ENCODE measurements at places on chromosomes 3 and 15.

DNA sequence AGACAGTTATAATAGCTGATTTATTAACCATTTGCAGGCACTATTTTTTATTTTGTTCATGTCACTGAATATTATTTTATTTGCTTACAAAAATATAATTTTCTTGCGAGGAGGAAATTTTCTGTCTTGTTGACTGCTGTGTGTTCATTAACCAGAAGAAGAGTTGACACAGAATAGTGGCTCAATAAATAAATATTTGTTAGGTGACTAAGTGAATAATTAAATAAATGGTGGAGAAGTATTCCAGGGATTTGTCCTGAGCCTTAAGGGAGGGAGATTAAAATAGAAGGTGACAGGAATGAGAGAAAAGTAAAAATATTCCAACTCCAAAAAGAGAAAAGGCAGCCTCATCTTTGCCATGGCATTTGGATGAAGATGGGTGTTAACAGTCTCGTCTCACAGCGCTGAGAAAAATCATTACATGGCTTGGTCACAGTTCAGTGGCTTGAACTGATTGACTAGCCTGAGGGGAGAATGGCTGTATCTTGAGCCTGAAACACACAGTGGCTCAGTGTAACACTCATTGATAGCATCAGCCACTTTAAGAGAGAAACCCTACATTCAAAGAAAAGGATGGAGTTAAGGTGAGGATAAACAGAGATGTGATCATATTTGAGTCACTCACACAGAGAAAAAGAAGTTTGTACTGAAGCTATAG, 449.9 kb upstream of the NAALADL2 start:
- peak; percentile 28 for DNase-seq

GRCh38 chr3:122969585-122970469, 57.7 kb downstream of the SEMA5B start:
- no peak for DNase-seq

DNA sequence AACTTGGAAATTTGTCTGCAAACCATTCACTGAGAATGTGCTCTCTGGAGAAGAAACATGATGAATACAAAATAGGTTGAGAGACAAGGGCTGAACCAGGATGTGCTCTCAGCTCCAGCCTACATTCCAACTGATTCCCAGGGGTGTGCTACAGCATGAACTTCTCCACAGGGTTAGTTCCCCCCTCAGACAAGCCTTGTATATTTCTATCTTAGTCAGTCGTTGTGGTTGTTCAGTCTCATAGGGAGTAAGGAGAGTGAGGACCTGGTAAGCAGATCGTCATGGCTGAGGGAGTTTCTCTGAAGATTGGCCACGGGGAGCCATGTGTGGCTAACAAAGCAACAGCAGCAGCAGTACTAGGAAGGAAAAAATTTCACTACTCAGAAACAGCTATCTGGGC, 919.7 kb upstream of the CADM2 start:
- DNase-seq: no peak

DNA sequence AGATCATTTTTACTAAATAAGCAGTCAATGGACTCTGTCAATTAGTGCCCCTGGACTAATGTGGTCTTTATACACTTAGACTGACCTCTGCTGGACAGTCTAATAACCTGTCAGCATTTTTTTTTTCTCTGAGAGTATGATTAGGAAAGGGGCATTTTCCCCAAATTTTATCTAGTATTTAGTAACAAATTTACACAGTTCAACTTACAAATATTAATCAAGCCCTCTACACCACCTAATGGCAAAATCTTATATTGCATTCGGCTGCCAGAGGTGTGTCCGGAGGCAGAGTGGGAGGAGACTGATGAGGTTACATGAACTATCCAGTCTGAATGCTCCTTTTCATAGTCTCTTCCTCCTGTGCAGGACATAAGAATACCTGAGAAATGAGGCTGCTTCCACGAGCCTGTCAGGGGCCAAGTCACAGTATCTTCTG, 36.0 kb upstream of the COLQ start:
- peak; percentile 74 for DNase-seq

DNA sequence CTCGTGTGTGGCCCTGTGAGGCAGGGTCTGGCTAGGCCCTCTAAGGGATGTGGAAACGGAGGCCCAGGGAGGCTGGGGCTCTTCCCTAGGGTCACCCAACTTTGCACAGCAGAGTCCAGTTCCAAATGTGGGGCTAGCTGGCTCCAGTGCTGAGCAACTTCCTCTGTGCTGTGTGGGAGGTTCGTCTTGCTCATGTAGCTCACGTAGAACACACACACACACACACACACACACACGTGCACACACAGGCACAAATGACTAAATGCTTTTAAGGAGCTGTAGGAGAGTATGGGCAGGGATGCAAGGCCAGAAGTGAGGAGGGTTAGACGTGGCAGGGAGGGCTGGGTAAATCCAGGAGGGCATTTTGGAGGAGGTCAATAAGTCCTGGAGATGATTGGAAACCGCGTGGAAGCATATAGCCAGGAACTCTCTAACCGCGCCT, 213.8 kb downstream of the RPLP1 start:
- no peak for DNase-seq

- DNase-seq: no peak
Observed at GRCh38 chr3:124809039-124809438, 78.1 kb downstream of the ITGB5 start.

DNA sequence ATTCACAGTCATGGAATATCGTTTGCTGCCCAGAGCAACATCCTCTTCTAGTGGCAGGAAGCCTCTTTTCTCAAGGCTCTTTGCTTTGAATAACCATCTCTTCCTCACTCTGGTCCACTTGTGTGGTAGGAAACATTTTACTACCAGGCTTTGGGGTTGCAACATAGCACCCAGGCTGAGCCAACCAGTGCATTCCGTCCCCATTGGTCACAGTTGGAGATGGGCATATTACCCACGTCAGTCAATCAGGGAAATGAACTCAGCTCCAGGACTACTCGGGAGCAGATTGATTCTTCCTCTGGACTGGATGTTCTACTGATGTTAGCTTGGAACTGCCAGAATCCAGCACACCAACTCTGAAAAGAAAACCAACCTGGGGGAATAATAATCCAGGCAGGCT, 4.2 kb upstream of the PEX5L start:
- DNase-seq: no peak

DNA sequence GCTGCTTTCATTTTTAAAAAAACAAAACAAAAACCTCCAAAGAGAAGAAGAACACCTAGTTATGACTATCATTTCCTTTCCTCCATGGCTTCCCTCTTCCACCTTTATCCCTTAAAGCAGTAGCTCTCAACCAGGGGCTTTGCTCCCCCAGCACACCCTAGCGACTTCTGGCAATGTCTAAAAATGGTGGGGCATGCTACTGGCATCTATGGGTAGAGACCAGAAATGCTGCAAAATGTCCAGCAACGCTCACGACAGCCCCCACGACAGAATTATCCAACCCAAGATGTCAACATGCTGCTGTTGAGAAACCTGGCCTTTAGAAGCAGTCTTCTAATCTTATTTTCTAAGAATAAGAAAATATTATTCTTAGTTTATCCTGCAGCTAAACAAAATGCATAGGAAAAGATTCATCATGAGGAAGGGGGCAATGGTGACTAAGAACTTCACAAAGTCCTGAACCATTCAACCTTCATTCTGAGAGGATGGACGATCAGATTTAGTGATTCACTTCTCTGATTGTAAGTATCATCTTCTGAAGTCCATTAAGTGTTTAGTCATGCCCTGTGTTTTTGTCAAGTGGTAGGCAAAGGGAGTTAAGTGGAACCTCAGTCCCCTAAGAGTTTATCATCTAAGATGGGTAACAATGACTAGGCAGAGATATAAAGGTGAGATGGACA, 81.7 kb downstream of the CCNL1 start:
- no peak for DNase-seq

- no peak for DNase-seq
Observed at GRCh38 chr15:92582206-92582605, 73.4 kb downstream of the FAM174B start.

DNA sequence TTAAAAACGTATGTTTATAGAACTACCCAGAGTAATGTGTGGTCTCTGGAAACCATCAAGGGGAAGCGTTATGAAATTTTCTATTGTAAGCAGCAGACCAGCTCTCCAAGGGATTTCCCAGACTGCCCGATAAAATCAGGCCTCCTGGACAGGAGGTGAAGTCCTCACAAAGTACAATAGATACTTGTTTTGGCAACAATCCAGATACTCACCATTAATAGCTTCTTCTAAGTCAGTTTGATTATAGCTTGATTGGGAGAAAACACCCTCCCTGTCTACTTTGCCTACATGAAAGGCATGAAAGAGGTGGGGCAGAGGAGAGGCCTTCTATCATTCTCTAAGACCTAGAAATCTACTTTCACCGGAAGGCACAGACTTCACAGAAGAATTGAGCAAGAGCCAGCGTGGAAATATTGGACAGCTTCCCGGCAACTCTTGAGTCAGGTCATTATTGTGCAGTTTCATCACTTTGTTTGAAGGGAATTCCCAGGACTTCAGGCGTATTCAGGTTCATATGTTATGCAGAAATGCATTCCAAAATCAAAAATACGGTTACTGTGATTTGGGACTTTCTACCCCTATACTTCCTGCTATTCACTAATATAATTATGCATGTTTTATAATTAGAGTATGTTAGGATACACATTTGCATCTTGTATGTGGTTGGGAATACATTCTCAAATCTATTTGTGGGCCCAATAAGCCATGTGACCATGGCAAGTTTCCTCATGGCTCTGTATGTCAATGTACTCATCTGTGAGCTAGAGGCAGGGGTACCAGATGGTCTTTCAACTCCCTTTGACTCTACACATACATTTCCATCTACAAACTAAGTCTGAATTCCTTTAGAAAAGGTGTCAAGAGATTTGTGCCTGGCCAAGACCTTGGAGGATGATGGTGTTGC, 103.5 kb downstream of the CD47 start:
- DNase-seq: no peak

DNA sequence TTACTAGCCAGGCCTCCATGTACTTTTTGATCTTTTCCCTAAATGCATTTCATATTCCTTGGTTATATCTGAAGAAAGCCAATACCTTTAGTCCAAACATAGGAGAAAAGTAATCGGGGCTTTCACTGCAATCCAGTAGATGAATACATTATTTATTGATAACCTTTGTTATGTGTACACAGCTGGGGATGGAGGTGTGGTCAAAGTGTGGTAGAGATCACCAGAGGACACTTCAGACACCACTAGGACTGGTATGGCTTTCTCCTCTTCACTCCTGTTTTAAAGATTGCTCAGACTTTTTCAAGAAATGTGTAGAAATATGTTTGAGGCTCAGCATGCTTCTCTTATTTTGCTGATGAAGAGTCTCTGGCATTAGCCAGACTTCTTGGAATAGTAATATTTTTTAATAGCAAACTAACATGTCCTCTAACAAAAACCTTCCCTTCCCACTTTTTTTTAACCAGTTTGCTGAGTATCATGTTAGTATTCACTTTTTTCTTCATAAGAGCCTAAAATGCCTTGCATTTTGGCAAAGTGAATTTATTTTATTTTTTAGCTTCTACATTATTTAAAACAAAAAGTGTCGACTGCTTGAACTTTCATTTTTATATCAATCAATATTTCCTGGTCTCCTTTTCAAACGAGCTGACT, 65.6 kb upstream of the MBNL1 start:
- DNase-seq: no peak

- DNase-seq: no peak
Observed at GRCh38 chr15:33780011-33780768, 188.1 kb upstream of the CHRM5 start.

- no peak for DNase-seq
Observed at GRCh38 chr3:173886-174285, 22.7 kb upstream of the CHL1 start.

GRCh38 chr3:128804017-128804810, 75.2 kb upstream of the ACAD9 start:
- no peak for DNase-seq

DNA sequence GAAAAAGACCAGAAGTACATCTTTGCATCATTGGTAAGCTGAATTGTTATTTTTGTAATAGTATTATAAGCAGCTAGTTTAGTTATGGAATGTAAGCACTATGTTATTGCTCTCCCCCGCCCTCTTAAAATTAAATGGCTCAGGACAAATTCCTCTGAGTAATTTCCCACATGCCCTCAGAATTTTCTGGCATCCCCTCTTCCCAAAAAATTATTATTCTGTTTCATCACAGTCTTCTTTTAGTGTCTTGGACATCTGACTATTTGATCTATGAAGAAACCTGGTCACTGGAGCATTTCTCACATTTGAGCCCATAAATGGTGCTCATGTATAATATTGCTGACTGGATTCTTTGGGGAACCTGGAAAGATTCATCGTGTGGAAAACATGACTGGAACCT, 68.3 kb downstream of the KLHL25 start:
- DNase-seq: no peak

GRCh38 chr3:45143673-45144671, 2.2 kb downstream of the CDCP1 start:
- DNase-seq: no peak

GRCh38 chr15:52115598-52116427, 3.2 kb upstream of the BCL2L10 start:
- no peak for DNase-seq

DNA sequence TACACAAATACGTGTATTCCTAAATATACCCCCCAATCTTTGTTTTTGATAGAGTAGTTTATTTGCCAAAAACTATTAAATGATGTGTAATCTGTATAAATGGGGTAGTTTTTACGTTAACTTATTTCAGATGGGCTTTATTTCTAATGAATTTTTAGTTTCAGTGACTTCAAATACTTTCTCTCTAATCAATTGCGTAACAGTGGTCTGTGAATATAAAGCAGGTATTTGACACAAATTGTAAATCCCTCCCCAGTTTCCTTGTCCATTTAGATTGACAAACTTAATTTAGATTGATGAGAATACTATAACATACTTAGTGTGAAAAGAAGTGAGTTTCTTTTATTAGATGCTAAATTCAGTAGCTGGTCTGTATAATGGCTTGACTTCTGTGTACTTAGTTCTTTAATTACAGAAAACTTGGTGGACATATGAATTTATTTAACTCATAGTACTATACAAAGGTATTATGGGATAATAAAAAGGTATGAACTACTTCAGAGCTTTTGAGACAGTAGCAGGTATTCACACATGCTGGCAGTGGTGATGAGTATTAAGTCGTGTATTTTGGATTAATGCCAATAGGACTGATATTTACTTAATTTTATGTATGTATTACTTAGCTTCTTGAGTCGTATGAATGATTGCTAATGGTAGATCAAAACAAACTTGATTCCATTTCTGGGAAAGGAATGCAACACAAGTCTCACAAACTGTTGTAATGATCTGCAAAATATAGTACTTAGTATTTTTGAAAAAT, 81.6 kb downstream of the STT3B start:
- DNase-seq: no peak

GRCh38 chr15:69540622-69541021, 88.0 kb downstream of the RPLP1 start:
- peak; percentile 96 for DNase-seq

DNA sequence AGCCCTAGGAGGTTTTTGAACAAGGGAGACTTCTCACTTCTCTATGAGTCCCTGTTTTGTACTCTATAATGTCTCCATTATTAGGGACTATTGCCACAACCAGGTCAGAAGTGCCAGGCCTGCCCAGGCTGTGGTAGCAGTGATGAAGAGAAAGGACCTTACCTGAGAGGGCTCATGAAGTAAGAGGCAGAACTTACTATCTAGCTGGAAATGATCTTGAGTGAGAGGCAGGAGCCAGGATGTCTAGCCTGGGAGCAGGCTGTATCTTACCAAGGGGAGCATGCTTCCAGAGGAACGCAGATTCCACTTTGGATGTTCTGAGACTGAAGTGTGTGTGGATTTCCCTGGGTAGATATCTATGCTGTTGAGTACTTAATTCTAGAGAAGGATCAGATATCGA, 93.3 kb downstream of the RPL39L start:
- no peak for DNase-seq
